Testis (tissue), 5 donors: ENCODE measurements at places on chromosomes 1 and 21. TPM values are rescaled to one million over a fixed set of nuclear protein-coding genes. Genes with fewer than 3 reads are reported as not detected.

GRCh38 chr1:29281571-29281970 lies 45.2 kb downstream of the PTPRU start:
- H3K27ac ChIP-seq: no peak overlapping the region
- no peak overlapping the region for H3K4me3 ChIP-seq
- no peaks in the 10 kb centered on the region for H3K36me3 ChIP-seq
- H3K27me3 ChIP-seq: no peaks in the 10 kb centered on the region
- H3K4me1 ChIP-seq: peaks cover 11% of the 10 kb centered on the region

- no peaks in the 10 kb centered on the region for H3K4me1 ChIP-seq
- H3K27ac ChIP-seq: no peak within 1 kb of the TSS
- no peaks in the 10 kb centered on the region for H3K36me3 ChIP-seq
- H3K27me3 ChIP-seq: no peaks in the 10 kb centered on the region
- no peak within 1 kb of the TSS for H3K4me3 ChIP-seq
- no peak for DNase-seq
Measured at GRCh38 chr1:158554352-158554751, at the start of gene OR6Y1. Gene OR6Y1 (minus strand): TSS chr1:158554405. CDS start chr1:158548105, 6,300 bp downstream.

DNA sequence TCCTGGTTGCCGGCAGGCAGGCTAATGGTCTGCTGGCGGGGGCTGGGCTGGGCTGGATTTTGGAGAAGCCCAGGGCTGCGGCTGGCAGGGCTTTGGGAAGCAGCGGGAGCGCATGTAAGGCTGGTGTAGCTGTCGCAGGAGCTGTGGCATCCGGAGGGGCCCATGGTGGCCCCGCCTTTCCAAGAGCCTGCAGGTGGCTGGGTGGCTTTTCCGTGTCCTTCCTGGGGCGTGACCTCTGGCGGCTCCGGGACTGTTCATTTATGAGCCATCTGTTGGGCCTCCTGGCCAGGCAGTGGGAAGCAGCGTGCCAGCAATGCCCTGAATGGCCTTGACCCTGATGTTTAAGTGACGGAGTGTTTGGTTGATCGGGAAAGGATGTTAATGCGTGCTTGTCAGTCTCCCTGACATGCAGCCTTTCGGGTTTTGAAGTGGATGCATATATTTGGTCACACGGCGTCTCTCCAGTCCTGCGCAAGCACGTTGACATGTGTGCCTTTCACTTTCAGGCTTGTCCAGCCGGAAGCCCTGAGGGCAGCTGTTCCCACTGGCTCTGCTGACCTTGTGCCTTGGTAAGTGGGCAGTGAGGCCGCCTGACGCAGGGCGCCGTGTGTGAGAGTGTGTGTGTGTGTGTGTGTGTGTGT lies 38.5 kb downstream of the AGPAT3 start:
- no peak for DNase-seq
- no peaks in the 10 kb centered on the region for H3K36me3 ChIP-seq
- no peaks in the 10 kb centered on the region for H3K27me3 ChIP-seq
- H3K27ac ChIP-seq: peak overlapping the region; percentile 24
- no peak overlapping the region for H3K4me3 ChIP-seq

DNA sequence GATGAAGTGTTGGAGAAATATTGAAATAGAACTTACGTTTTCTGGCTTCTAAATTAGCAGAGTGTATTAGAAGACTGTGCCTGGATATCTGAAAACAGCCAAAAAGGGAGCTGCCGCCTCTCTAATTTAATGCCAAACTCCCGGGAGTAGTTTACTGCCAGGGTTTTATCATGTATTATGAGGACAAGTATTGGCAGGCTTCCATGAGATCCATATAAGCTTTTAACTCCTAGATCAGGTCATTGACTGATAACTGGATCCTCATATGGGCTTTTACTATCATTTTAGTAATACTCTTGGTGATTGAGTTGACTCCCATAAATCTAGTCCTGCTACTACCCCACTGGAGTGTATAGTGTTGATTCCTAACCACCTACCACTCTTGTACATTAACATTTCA lies 178.4 kb upstream of the CXADR start:
- H3K36me3 ChIP-seq: no peaks in the 10 kb centered on the region
- no peak overlapping the region for H3K4me3 ChIP-seq
- H3K4me1 ChIP-seq: no peaks in the 10 kb centered on the region
- no peaks in the 10 kb centered on the region for H3K27me3 ChIP-seq

- no peaks in the 10 kb centered on the region for H3K36me3 ChIP-seq
- no peak overlapping the region for H3K4me3 ChIP-seq
- H3K27ac ChIP-seq: no peak overlapping the region
- no peaks in the 10 kb centered on the region for H3K27me3 ChIP-seq
- peaks cover 39% of the 10 kb centered on the region for H3K4me1 ChIP-seq
Measured at GRCh38 chr1:206699626-206700025, 14.9 kb downstream of the MAPKAPK2 start.

DNA sequence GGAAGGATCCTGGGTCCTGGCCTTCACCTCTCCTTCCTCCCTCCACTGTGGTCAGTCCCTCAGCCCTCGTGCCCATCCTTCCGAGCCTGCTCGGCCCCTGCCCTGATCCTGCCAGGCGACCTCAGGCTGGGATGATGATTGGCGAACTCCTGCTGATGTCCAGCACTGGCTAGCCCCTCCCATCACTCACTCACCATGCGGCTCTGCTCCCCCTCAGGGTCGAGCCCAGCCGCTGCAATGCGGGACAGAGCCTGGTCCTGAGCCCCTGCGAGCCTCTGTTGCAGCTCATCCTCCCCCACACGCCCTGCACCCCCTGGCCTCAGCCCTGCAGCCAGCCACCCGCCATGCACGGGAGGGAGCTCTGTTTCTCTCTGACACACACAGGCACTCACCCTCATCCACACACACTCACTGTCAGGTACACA lies 100.2 kb downstream of the DMRTB1 start:
- H3K27me3 ChIP-seq: no peaks in the 10 kb centered on the region
- no peaks in the 10 kb centered on the region for H3K36me3 ChIP-seq
- DNase-seq: no peak
- no peaks in the 10 kb centered on the region for H3K4me1 ChIP-seq
- H3K4me3 ChIP-seq: no peak overlapping the region

DNA sequence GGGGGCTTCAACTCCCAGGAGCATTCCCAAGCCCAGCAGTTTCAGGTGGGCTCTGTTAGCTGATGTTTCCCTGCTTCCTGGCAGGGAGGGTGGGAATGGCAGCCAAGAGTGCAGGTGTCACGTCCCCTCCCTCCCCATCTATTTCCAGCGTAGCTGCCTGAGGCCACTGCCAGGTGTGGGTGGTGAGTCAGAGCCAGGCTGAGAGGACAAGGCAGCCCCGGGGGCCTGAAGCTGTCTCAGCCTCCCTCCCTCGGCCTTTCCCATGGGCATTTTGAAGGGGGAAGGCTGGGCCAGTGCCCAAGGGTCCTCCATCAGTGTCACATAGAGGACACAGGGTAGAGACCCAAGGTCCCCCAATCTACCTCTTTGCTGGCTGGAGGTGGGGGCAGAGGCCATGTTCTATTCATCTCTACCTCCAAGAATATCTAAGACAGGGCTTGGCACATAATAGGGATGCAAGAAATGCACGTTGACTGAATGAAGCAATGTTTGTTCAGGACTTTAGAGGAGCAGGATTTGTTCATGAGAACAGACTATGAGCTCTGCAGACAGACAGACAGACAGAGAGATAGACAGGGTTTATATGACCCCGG lies 34.4 kb upstream of the ID3 start:
- H3K4me1 ChIP-seq: no peaks in the 10 kb centered on the region
- no peaks in the 10 kb centered on the region for H3K36me3 ChIP-seq
- H3K4me3 ChIP-seq: no peak overlapping the region
- H3K27ac ChIP-seq: no peak overlapping the region
- H3K27me3 ChIP-seq: no peaks in the 10 kb centered on the region

DNA sequence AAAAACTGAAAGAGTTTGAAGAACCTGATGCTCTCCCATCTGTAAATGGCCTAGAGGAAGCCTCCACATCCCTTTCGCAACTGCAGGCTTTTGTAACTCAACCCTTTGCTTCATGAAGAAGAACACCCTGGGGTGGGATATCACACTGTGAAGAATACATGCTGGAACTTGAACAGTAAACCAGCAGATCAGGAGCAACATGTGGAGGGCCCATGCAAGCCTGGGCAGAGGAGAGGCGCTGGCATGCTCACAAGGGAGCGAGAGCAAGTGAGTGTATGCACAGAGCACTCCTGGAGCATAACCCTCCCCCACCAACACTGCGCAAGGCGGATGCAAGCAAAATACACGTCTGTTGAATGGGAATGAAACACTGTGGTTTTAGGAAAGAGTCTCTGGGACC lies 24.6 kb upstream of the SPAG17 start:
- no peak overlapping the region for H3K4me3 ChIP-seq
- no peak overlapping the region for H3K27ac ChIP-seq
- no peaks in the 10 kb centered on the region for H3K27me3 ChIP-seq
- no peaks in the 10 kb centered on the region for H3K36me3 ChIP-seq
- H3K4me1 ChIP-seq: no peaks in the 10 kb centered on the region

- H3K27ac ChIP-seq: no peak overlapping the region
- H3K4me1 ChIP-seq: peaks cover 25% of the 10 kb centered on the region
- no peak for DNase-seq
Measured at GRCh38 chr1:12436817-12437599, 181.0 kb downstream of the DHRS3 start.

DNA sequence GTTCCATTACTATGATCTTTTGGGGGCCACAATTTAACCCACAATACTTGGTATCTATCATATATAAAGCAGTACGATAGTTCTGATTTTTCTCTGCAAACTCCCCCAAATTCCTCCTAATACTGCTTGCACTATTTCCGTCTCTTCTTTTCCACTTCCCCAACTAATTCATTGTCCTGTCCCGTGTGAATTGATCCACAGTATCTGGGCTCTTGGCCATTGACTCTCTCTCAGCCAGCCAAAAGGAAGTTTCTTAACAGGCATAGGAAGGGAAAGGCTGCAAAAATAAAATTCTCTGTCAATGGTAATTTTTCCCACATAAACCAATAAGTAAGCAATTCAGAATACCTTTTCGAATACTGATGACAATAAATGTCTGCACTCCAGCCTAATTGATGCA lies 91.7 kb upstream of the DSCAM start:
- H3K27ac ChIP-seq: no peak overlapping the region
- no peak for DNase-seq
- H3K4me1 ChIP-seq: no peaks in the 10 kb centered on the region
- H3K4me3 ChIP-seq: no peak overlapping the region

The LCE1C gene
- not detected for polyA plus RNA-seq

The CDC14A gene
- 55.9 TPM for polyA plus RNA-seq

The SPRR2A gene
- polyA plus RNA-seq: not detected
